ENCODE measurements at places on chromosomes 3 and 15. TPM values are rescaled to one million over a fixed set of nuclear protein-coding genes. Genes with fewer than 3 reads are reported as not detected.

Gene MUC4
- 0.26 TPM for total RNA-seq

DNA sequence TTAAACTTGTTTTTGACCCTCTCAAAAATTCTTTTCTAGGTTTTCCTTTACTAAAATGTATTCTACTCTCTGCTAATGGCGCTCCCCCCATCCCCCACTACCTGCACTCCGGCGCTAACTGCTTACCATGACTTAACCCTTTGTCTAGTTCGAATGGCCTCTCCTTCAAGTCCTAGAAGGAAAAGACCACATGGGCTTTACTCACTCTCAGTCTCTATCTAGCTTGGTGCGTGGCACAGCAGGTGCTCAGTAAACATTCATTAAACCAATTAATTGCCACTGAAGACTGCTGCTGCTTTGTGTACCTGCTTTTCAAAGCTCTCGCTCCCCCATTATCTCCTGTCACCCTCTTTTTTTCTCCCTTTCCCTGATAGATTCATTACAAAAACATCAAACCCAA is 457.7 kb upstream of the THRB start:
- no peak overlapping the region for H3K4me3 ChIP-seq
- no peaks in the 10 kb centered on the region for H3K27me3 ChIP-seq
- no peak overlapping the region for H3K27ac ChIP-seq
- H3K4me1 ChIP-seq, result no peaks in the 10 kb centered on the region
- DNase-seq, result no peak

DNA sequence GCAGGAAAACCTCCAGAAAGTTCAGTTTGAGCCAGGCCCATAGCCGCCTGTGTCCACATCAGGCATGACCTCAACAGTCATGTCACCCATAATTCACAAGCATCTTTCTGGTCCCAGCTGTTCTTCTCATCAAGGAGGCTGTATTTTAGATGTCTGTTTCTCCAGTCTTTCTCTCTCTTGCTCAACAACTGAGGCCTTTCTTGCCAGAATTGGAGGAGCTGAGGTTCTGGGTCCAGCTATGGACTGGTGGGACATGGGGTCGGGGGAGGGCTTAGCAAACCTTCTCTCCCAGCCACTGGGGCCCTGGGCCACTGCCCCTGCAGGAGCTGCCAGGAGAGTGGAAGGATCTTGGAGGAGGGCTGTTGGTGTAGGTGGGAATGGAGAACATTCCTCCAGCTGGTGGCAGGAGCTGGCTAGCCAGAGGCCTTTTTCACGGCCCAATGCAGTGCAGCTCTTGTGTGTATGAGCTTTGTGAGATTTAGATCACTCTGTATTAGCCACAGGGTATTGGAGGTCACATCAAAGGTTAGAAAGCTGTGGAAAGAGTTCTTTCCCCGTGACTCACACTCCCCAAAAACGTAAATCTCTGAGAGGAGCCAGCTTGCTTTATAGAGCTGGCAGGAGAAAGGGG is 23.5 kb downstream of the MAGEF1 start:
- H3K27ac ChIP-seq, result no peak overlapping the region
- no peak for DNase-seq
- no peaks in the 10 kb centered on the region for H3K36me3 ChIP-seq
- H3K4me1 ChIP-seq, result peaks cover 5% of the 10 kb centered on the region
- H3K27me3 ChIP-seq, result peaks cover 25% of the 10 kb centered on the region
- H3K4me3 ChIP-seq, result no peak overlapping the region

DNA sequence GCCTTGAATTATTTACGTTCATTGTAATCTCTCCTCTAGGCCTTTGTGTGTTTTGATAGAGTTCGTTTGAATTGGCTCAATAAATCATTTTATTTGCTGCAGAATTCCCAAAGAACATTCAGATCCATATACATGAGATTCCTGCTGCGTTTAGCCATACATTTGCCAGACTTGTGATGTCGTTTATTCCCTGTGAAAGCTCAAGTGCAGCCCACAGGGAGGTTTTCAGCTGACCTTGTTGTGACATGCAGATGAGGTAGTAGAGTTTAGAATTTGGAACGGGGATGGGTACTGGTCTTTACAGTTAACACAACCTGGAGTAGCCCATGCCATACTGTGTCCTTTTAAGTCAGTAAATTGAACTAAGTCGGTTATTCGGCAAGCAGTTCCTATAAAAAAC is at the start of gene C3orf20:
Gene C3orf20 (plus strand): TSS at position 301 of the 400 bp plus-strand sequence. CDS start 7,573 bp downstream, outside the sequence.
- H3K4me3 ChIP-seq, result no peak within 1 kb of the TSS
- H3K27me3 ChIP-seq, result no peaks in the 10 kb centered on the region
- H3K4me1 ChIP-seq, result no peaks in the 10 kb centered on the region
- peaks cover 23% of the 10 kb centered on the region for H3K36me3 ChIP-seq

Gene ACKR4
- not detected for total RNA-seq

DNA sequence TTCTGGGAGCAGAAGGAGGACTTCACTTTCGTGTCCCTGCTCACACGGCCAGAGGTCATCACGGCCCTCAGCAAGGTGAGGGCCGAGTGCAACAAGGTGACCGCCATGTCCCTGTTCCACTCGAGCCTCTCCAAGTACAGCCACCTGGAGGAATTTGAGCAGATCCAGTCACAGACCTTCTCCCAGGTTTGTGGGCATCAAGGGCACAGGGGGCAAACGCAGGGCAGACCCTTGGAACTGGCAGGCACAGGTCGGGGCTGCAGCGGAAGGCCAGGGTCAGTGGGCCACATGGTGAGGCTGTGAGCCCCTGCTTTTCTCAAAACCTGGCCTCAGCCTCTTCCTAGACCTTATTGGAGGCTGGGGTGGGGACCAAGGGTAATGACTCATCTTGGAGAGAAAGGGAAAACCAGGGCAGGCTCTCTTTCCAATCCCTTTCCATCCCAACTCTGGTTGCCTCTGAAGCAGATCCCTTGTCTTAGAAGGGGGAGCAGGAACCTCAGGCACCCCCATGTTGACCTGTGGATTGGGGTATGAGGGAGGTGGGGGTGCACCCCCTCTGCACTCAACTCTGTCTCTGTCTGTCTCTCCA is 29.5 kb downstream of the DNAH1 start:
- no peaks in the 10 kb centered on the region for H3K36me3 ChIP-seq
- no peak overlapping the region for H3K27ac ChIP-seq
- no peak overlapping the region for H3K4me3 ChIP-seq
- no peak for DNase-seq

DNA sequence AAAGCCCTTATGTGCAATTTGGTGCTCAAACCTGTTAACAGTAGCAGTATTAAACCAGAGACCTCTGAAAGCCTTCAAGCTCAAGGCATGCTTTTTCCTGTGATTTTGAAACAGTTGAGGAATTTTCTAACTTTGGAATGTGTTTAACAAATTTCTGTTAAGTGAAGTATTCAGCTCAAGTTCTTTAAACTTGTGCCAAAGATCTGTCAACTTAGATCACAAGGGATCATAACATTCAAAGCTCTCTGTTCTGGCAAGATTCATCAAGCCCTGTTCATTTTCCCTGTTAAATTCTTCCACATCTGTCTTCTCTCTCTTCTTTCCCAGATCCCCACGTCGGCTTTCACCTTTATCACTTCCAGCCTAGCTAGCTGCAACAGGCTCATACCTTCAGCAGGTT is 28.8 kb upstream of the RYK start:
- no peak overlapping the region for H3K27ac ChIP-seq
- no peak overlapping the region for H3K4me3 ChIP-seq
- H3K36me3 ChIP-seq, result no peaks in the 10 kb centered on the region
- no peak for DNase-seq
- peaks cover 63% of the 10 kb centered on the region for H3K27me3 ChIP-seq
- H3K4me1 ChIP-seq, result no peaks in the 10 kb centered on the region

DNA sequence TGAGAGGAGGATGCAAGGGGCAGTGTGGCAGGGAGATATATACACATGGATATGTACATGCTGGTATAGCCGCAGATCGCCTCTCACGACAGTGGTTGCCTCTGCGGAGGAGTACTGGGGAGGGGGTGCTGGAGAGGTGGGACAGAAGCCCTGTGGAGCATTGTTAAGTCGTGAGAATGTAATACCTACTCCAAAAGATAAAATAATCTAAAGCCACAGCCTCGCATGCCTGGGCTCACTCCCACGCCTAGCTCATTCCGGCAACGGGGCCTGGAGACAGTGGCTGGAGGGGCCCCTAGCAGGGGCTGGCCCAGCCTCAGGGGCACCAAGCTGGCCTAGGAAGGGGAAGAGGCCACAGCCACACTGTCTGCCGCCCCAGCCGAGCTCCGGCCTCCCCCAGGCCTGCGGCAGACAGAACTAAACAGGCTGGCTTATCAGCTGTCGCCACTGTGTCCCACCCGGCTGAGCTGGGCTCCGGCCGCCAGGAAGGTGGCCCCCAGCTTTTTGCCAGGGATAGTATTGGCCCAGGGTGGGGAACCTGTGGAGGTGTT is 65.1 kb upstream of the LCTL start:
- no peaks in the 10 kb centered on the region for H3K4me1 ChIP-seq
- no peaks in the 10 kb centered on the region for H3K36me3 ChIP-seq
- no peak for DNase-seq
- H3K4me3 ChIP-seq, result no peak overlapping the region
- H3K27ac ChIP-seq, result no peak overlapping the region

Gene ZNF501
- total RNA-seq, result 2.5 TPM
